ENCODE measurements at places on chromosomes 3 and 15.
A peak's percentile ranks its signal among the peaks of the same experiment; 100 is the strongest.

GRCh38 chr15:48992545-48992944 is 28.8 kb upstream of the SHC4 start:
- DNase-seq: no peak

DNA sequence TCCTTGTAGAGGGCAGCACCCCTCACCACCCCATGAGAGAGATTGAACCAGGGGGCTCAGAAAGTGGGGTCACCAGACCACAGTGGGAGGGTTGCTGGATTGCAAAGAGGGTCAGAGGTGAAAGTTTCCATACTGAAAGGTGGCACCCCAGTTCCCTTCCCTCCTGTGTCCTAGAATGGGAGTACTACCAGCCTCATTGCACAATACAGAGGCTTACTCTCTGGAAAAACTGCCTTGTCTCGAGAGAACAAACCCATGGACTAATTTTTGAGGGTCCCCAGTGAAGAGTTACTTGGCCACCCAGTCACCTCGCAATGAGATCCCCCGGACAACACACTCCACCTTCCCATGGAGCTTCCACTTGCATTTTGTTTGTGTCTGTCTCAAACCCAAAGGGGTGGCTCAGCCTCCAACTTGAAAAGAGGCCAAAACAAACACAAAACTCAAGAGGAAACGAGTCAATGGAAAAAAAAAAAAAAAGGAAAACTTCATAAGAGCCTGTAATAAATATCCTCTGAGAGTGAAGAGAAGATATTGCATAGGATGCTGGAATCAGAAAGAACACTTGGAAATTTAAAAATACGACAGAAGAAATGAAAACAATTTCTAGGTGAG is 18.6 kb downstream of the MESP2 start:
- DNase-seq: peak; percentile 62

DNA sequence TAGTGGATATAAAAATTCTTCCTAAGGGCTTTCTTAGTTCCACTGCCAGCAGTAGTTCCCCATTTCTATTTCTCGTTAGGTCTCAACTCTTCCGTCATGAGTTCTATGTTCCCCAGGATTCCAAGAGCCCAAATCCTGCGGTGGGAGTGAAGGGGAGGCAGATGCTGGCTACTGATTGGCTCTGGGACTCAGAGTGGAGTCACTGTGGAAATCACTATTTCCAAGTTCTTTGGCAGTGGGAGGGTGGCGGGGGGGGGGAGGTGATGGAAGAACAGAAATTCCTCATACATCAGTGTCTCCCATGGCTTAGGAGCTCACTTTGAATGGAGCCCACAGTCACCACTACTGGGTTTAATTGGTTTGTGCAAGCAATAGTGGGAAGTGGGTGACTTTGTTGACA is 5.6 kb downstream of the CCR1 start:
- no peak for DNase-seq

DNA sequence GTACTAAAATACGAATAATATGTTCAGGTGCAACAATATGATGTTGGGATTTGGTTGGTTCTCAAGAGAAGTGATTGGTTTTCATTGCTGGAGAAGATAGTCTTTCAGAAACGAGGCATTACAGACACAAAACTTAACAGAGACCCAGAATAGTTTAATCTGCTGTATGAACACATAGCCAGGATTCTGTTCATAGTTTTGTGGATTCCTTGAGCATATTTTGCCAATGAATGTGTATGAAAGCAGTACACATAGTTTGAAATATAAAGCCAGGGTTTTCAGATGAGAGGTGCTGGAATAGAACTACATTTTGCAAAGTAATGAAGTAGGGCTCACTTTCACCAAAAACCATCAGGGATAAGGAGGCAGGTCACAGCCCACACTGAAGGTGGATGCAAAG is 5.7 kb upstream of the MCTP2 start:
- DNase-seq: no peak

GRCh38 chr3:127899200-127899599 is 15.8 kb upstream of the KBTBD12 start:
- DNase-seq: no peak

GRCh38 chr3:114846252-114846651 is 300.8 kb downstream of the ZBTB20 start:
- no peak for DNase-seq

DNA sequence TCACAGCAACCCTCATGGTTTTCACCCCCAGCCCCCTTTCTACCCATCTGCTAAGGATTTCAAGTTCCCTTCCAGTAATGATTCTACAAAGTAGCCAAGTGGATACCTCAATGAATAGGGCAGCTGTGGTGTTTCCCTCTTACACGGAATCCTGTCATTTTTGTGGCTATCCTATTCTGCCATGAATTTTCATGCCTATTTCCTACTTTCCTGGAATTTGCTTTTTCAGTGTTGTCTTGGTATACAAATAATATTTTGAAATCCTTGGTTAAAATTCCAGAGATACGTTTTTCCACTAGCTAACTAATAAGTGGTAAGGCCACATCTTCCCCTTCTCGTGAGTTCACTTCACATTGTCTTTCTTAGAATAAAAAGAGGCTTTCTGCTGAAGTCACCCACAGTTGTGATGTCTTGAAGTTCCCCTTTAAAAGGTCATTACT is 7.5 kb downstream of the ADPRH start:
- DNase-seq: no peak

GRCh38 chr15:71290881-71291635 is 175.8 kb downstream of the THSD4 start:
- no peak for DNase-seq

- DNase-seq: peak; percentile 99
These were observed 113.6 kb upstream of the TPM1 start for GRCh38 chr15:62929000-62929357.

DNA sequence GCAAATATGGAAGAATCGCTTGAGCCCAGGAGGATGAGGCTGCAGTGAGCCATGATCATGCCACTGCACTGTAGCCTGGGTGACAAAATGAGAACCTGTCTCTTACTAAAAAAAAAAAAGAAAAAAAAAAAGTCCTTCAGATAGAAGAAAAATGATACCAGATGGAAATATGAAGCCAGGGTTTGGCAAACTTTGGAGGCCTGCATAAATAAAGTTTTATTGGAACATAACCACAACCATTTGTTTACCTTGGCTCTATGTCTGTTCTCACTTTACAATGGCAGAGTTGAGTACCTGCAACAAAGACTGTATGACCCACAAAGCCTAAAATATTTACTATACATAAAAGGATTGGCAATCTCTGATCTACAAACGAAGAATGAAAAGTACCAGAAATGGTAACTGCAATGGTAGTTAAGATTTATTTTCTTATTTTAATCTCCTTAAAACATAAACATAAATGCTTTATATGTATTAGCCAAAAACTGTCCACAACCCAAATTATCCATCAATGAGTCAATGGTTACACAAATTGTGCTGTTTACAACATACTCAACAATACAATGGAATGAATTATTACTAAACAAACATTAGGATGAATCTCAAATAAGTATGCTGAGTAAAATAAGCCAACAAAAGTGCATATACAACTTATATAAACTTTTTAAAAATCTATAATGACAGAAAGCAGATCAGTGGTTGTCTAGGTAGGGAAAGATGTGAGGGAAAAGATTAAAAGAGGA is 41.8 kb downstream of the GOLGB1 start:
- DNase-seq: peak; percentile 39

GRCh38 chr15:44194323-44195150 is 534 bp downstream of the FRMD5 start:
- DNase-seq: peak; percentile 75

- DNase-seq: no peak
These were observed 6.8 kb upstream of the RTP2 start for GRCh38 chr3:187709155-187709554.

DNA sequence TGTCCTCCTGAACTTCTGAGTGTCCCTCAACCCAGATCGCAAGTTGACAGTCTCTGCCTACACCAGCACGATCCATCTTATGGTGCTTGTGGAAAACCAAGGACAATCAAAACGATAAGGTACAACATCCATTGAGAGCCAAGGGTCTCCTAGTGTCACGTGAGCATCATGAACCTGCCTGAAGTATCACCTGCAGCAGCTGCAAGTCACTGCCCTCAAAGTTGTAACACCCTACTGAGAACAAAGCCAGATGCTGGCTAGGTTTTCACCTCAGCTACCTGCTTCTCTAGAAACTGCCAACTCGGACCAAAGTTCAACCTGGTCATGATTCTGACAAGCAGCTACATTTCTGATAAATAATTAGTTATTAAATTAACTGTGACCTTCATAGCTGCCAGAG is 17.5 kb downstream of the C2CD4B start:
- DNase-seq: no peak

DNA sequence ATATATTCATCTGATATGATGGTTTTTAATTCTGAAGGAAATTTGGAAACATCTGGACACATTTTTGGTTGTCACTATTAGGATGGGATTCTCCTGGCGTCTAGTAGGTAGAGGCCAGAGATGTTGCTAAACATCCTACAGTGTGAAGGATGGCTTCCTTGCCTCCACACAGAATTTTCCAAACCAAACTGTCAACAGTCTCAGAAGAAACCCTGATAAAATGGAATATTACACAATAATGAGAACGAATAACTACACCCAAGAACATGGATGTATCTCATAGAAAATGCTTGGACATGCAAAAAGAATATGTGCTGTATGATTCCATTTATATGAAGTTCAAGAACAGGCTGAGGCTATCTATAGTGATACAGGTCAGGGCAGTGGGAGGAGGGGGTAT is 79.8 kb upstream of the PSMD6 start:
- no peak for DNase-seq

DNA sequence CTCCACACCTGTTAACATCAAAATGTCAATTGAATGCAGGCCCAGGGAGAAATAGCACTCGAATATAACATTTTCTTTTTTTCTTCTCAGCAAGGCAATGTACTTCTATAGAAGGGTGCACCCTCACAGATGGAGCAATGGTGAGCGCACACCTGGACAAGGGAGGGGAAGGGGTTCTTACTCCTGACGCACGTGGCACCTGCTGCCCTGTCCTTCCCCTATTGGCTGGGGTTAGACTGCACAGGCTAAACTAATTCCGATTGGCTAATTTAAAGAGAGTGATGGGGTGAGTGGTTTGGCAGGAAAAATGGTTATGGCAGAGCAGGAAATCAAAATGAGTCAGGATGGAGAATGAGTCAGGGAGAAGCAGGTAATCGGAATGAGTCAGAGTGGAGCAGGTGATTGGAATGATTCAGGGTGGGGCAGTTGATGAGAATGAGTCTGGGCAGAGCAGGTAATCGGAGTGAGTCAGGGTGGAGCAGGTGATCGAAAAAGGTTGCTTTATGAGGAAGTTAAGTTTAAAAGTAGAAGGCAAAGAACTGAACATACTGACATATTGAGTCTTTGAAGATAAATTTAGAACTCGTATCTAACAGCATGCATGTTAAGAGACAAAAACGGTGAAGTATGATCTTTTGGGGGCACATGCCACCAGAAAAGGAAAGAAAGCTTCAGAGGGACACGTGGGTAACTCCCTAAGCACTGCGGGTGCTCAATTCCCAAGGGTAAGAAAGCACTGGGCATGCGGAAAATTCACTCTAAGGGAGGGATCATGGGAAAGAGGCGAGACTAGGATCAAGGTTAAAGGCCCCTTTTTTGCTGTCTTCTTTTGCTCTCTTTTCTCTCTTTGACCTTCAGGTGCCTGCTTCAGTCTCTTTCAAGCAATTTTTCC is 72.9 kb upstream of the GALNT15 start:
- DNase-seq: peak; percentile 98

DNA sequence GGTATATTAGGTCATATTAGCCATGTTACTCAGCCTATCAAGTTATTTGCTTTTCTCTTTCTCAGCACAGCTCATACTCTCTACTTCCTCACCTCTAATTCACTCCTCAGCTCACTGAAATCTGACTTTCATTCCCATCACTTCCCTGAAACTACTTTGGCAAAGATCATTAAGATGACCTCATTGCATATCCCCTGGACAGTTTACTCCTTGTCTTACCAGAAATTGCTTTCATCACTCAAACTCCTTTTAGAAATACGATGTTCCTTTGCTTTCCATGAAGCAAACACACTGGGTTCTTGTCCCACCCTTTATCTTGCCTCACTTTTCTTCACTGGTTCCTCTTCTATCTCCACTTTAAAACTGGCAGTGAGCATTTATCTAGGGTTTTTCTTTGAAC is 354.4 kb downstream of the TUSC7 start:
- no peak for DNase-seq

DNA sequence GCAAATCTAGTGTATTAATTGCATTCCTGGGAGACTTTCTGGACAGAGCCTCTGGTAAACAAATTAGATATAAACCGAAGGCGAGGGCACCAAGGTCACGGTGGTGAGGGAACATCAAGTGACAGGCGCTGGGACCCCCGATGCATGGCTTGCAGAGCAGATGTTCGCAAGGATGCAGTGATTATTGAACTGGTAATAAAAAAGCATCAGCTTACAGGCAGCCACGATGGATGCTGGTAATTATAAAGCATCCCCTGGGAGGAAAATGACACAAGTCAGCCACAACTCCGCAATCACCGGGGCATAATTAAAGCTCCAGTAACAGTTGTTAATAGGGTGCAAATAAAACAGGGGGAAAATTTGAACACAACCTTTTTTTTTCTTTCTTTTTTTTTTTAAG is 231.1 kb upstream of the DPH6 start:
- no peak for DNase-seq

DNA sequence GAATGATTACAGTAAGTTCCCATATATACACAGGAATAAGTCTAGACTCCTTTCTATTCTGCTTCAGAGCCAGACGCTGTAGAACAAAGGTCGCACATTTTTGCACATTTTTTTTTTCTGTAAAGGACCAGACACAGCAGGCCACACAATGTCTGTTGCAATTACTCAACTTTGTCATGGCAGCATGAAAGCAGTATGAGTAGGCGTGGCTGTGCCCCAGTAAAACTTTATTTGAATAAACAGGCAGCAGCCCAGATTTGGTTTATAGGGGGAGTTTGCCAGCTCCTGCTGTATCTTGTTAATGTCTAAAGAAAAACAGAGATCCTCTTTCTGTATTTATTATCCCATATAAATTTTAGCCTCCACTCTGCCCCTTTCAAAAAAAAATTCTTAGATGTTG is 708.3 kb downstream of the FHIT start:
- no peak for DNase-seq

- DNase-seq: no peak
These were observed 7.3 kb downstream of the BCL6 start for GRCh38 chr3:187738071-187738330.

GRCh38 chr15:70995383-70995970 is 102.9 kb downstream of the LRRC49 start:
- DNase-seq: no peak

DNA sequence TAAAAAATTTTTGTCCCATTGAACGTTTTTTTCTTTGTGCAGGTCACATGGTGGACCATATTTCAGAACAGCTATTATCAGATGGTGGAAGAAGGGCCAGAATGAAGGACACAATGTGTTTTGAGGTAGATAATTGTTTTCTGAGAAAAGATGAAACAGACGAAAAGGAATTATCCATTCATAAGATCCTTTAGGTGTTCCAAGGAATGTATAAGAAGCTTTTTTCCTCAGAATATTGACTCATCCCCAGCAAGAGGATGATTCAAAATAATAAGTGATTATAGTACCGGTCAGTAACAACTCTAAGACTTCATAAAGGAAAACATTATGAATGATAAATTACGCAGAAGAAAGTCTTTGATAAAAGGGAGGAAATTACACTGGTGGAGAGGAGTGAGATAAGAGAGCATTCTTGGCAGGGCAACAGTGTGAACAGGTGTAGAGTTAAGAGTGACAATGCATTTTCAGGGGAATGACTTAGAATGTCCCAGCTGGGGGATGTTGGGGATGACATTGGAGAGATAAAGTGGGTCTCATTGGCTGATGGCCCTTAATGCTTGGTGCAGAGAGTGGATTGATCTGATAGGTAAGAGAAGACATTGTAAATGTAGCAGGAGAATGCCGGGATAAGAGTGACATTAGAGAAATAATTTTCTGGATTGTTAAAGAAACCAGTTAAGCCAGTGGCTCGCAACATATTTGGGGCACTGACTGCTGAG is 27.0 kb upstream of the AQP9 start:
- no peak for DNase-seq

Data from bronchial epithelial cell (primary cell).